ENCODE measurements at places on chromosomes 3 and 15. TPM values are rescaled to one million over a fixed set of nuclear protein-coding genes. Genes with fewer than 3 reads are reported as not detected.

CIDEC gene
- total RNA-seq, result 9.4 TPM

NANOGP8 gene
- total RNA-seq, result not detected

GOLGA8J gene
- not detected for total RNA-seq

SUSD5 gene
- 2.6 TPM for total RNA-seq

GRM7 gene
- total RNA-seq, result 1.0 TPM

PRTG gene
- 4.7 TPM for total RNA-seq

TRIM71 gene
- total RNA-seq, result 0.52 TPM

AHSG gene
- total RNA-seq, result 0.52 TPM

CNTN3 gene
- 3.7 TPM for total RNA-seq

GREM1 gene
- total RNA-seq, result 0.52 TPM

UPK1B gene
- total RNA-seq, result not detected

EIF4A2 gene
- total RNA-seq, result 795 TPM

CFAP161 gene
- total RNA-seq, result 5.7 TPM

GABRA5 gene
- 1.6 TPM for total RNA-seq

SCG5 gene
- 8.4 TPM for total RNA-seq

NLGN1 gene
- total RNA-seq, result 5.7 TPM

PLA2G4E gene
- 0.52 TPM for total RNA-seq

CATSPER2 gene
- total RNA-seq, result 3.1 TPM

TRPM1 gene
- not detected for total RNA-seq

MKRN3 gene
- 1.6 TPM for total RNA-seq

DNAH12 gene
- total RNA-seq, result 0.52 TPM

STARD5 gene
- 2.1 TPM for total RNA-seq

OR5K2 gene
- not detected for total RNA-seq

DAZL gene
- not detected for total RNA-seq

ATP13A5 gene
- total RNA-seq, result not detected

TRH gene
- 0.52 TPM for total RNA-seq

CFAP20DC gene
- 1.6 TPM for total RNA-seq

MOBP gene
- not detected for total RNA-seq

NECTIN3 gene
- 39.1 TPM for total RNA-seq

IL17RE gene
- total RNA-seq, result not detected

GUCA1C gene
- total RNA-seq, result not detected

GRIP2 gene
- 8.9 TPM for total RNA-seq

ZNF717 gene
- total RNA-seq, result 16.7 TPM

GPR149 gene
- total RNA-seq, result not detected

PLA2G4F gene
- not detected for total RNA-seq

KCNMB3 gene
- total RNA-seq, result 2.6 TPM

C2CD4B gene
- 8.4 TPM for total RNA-seq

GMPPB gene
- 9.9 TPM for total RNA-seq

DLL4 gene
- 11.5 TPM for total RNA-seq

EPHB3 gene
- 27.7 TPM for total RNA-seq

GHSR gene
- total RNA-seq, result not detected
